ENCODE measurements at places on chromosomes 6 and 20.

DNA sequence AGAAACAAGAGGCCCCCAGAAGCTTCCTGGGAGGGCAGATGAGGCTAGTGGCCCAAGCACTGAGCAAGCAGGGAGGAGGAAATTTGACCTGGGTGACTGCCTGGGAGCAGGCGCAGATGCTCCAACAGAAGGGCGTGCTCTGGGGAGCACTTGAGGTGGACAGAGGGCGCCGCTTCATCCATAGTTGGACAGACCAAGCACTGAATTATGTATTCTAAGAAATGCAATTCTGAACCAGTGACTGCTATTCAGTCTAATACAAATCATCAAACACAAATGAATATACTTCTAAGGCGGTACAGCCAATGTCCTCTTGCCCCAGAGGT, 28.7 kb upstream of the IRF4 start:
- DNase-seq = no peak

- no peak for DNase-seq
Measured at GRCh38 chr20:15395457-15395856, 1058.0 kb upstream of the FLRT3 start.

DNA sequence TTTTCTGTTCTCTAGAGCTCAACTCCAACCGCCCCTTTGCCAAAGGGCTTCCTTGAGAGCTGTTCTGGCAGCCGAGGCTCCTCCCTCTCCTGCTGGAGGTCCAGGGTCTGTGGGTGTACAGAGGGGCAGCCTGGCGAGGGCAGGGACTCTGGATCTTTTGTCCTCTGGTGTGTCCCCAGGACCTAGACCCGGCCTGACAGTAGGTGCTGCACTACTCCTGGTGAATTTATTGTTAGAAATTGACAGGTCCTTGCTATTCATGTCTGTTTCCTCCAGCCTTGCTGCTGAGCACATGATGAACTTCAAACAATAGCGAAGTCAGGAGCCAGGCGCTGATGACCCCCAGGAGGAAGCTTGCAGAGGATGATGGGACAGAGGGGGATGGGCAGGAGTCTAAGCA, 234.7 kb upstream of the SULF2 start:
- DNase-seq = no peak

DNA sequence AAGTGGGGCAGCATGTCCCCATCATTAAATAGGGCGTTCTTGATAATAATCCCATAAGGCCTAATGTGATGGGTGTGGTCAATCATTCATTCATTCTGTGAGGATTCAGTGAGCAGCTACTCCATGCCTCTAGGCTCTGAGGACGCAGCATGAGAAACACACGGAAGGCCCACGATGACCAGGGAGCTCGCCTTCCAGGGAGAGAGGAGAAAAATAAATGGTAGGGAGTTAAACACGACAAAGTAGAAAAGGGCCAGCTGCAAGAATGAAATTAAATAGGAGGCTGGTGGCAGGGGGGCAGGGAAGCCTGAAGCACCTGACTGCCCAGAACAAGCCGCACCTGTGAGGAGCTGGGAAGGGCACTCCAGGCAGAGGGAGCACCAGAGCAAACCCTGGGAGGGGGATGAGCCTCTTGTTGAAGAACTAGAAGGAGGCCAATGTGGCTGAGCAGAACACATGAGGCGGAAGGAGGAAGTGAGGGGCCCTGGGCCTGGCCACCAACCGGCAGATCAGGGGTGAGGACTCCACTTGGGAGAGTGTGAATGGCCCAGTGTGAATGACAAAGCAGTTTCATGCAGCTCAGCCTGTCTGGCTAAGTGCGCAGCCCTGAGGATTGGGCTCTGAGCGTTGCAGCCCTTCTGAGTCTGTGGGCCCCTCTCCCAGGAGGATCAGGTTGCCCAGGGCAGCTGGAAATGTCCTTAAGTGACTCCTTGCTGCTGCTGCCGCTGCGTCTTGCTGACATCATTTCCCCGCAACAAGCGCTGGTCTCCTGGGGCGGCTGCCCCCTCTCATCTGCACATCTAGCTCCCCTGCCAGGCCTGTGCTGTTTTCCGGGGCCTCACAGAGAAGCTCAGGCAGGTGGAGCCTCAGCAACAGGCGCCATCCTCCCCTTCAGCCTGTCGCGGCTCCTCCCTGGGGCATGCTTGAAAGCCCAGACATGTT, 99.9 kb downstream of the CDH26 start:
- DNase-seq = peak; percentile 45

DNA sequence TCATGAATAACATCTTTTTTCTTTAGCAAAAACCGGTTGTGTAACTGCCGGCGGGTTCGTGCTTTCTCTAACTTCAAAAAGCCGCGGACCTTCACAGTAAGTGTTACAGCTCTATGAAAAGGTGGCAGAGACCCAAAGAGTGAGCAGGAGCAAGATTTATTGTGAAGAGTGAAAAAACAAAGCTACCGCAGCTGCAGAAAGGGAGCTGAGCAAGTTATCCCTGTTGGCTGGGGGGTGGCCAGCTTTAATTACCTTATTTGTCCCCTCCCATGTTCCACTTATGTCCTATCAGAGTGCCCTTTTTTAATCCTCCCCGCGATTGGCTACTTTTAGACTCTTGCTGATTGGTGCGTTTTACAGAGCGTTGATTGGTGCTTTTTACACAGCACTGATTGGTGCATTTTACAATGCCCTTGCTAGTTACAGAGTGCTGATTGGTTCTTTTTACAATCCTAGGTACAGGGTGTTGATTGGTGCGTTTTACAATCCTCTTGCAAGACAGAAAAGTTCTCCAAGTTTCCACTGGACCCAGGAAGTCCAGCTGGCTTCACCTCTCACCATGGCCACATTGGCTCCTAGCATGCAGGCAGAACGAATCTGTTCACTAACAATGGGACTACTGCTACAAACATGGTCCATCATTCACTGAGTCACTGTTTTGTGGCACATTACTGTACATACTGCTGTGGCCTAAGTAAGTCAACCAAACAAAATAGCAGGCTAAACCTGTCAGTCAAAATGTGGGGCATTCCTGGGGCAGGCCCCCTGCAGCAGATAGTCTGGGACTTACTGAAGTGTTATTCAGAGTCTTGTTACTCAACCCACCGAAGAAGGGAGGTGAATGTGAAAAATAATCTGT, 52.8 kb downstream of the MYLIP start:
- DNase-seq = no peak

DNA sequence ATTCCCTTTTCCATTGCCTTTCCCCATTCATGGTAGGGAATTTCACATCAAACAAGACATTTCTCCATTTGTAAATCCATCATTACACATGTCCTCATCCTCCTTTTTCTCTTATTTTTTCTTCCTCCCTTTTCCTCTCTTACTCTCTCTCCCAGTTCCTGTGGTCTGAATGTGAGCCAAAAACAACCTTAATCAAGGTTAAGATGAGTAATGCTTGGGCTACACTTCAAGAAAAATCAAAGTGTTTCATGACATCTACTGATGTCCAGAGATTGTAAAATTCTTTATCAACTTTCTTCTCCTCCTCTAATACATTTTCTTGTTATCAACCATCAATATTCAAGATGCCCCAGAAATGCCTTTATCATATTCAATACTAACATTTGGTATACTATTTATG, 208.0 kb upstream of the PRND start:
- no peak for DNase-seq

- DNase-seq = peak; percentile 22
Measured at GRCh38 chr6:37820718-37821079, 1.2 kb downstream of the ZFAND3 start.

Measured in GM23338 (cell line).